ENCODE measurements at places on chromosomes 13 and 19.

DNA sequence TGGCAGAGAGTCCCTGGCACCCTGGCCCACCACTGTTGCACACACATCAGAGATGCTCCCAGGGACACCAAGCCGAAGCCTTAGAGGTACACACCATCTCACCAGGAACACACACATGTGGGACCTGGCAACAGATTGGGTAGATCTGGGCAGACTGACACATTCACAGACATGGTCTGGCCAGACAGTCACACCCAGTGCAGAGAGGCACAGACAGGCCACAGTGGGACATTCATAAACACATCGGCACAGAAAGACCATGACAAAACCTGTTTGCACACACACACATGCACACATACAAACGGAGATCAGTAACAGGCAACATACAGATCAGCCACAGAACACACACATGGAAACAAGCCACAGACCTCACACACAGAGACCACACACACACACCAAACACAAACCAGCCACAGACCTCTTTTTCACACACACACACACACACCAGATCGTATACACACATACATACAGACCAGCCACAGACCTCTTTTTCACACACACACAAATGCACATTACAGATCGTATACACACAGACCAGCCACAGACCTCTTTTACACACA lies 6.3 kb upstream of the JUNB start:
- no peak for DNase-seq

GRCh38 chr19:48805452-48805851 lies 5.4 kb downstream of the BCAT2 start:
- DNase-seq, result no peak

DNA sequence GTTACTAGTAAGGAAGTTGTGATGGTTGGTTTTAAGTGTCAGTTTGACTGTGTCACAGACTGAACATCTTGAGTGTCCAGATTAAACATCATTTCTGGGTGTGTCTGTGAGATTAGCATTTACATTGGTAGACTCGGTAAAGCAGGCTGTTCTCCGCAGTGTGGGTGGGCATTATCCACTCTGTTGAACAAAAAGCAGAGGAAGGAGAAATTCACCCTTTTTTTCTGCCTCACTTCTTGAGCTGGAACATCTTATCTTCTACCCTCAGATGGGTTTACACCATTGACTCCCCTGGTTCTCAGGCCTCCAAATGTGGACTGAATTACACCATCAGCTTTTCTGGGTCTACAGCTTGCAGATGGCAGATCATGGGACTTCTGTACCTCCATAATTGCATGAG lies 63.7 kb upstream of the ZDHHC20 start:
- no peak for DNase-seq

GRCh38 chr13:42696191-42696590 lies 85.2 kb upstream of the FAM216B start:
- DNase-seq, result peak; percentile 63

DNA sequence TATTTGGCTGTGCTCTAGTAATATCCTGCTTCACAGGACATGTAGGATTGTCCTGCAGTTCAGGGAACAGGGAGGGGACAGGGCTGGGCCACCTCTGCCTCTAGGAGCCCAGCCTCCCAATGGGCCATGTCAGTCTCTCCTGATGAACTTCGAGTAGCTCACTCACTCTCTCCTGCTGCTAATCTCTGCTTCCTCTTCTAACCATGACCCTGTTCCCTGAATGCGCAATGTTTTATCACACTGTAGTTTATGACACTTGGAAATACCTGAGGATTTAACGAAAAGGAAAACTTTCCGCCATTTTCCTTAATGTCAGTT lies 9.2 kb downstream of the PARP4 start:
- no peak for DNase-seq

GRCh38 chr19:35217649-35217990 lies 10.9 kb downstream of the FAM187B start:
- no peak for DNase-seq

DNA sequence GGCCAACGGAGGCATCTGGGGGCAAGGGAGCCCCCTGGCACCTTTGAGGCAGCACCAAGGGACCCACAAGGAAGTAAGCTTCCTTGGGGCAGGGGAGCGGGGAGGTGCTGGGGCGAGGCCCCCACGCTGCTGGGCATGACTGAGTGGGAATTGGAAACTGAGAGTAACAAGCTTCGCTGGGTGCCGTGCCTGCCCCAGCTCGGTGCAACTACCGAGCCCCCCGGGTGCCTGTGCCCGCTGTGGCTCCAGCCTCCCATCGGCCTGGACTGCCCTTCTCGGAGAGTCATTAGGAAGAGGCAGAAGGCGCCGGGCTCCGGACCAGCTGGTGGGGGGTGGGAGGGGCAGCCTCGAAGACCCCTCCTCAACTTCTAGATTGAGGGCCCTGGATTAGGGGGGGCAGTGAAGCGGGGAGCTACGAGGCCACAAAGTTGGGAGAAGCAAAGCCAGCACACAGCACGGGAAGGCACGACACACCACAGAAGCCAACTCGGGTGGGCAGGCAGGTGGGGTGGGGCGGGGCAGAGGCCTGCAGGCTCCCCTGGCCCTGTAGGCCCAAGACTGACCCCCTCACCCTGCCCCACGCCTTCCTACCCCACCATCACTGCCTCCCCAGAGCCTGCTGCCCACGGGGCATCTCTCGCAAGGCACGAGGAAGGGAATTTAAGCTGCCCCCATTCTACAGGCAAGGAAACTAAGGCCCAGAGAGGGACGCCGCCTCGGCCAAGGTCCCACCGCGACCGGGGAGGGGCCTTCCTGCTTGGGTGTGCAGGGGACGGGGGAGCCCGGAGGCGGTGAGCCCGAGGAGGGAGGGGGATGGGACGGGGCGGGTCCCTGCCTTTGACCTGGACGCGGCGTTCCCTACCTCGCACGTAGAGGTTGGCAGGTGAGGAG lies 83.2 kb downstream of the PTPRS start:
- no peak for DNase-seq

- no peak for DNase-seq
Observed at GRCh38 chr19:38288123-38288855, 15.8 kb upstream of the C19orf33 start.

Measured in fibroblast of pulmonary artery (primary cell).